ENCODE measurements at places on chromosomes 16 and 17. TPM values are rescaled to one million over a fixed set of nuclear protein-coding genes. Genes with fewer than 3 reads are reported as not detected.

GRCh38 chr16:29804455-29805231 lies 1.7 kb upstream of the MAZ start:
- peak; percentile 43 for DNase-seq

DNA sequence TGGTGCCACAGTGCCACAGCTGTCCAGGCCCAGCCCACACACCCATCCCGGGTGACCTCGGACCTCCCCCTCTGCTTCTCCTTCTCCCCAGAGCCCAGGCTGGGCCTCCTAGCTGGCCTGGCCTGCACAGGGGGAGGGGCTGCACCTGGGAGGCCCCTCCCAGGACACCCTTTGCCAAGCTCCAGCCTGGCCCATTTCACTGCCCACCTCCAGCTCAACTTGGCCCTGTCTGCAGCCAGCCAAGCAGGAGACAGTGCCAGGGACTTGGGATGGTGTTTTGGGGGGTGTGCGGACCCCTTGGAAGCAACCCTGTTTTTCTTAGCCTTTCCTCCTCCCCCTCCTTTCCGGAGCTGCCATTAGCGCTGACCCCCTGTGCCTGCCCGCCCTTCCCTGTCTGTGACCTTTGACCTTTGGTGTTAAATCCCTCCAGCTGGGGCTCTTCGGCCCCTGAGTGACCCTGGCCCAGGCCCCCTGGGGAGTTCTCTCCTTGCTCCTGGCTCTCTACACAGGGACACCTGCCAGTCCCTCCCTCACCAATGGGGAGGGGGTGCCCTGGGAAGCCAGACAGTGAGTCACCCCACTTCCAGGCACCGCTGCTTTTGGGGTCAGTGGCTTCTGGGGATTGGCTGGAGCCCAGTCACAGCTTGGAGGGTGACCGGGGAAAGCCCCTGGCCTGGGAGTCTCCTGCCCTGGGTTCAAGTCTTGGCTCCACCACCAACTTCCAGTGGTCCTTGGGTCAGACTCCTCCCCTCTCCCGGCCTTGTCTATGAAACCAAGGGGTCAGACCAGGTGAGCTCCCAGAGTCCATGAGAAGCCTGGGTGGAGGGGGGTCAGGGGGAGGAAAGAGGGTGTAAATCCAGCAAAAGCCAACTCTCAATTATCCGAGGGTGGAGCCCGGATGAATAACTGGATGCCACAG lies 1.9 kb downstream of the GLIS2 start:
- DNase-seq, result peak; percentile 84

DNA sequence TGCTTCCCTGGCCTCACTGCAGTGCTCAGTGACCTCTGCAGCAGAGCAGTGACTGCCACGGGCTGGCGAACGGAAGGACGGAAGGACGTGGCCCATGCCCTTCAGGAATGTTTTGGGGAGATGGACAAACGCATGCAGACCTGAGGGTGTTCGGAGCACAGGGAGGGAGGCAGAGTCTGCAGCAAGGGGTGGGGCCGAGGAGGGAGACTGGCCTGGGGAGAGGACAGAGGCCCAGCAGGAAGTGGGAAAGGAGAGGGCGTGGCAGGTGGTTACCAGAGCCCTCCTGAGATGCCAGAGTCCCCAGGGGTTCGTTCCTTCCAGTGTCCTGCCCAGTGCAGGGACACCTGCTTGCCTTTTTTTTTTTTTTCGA lies 21.9 kb downstream of the ADORA2B start:
- DNase-seq, result peak; percentile 53

DNA sequence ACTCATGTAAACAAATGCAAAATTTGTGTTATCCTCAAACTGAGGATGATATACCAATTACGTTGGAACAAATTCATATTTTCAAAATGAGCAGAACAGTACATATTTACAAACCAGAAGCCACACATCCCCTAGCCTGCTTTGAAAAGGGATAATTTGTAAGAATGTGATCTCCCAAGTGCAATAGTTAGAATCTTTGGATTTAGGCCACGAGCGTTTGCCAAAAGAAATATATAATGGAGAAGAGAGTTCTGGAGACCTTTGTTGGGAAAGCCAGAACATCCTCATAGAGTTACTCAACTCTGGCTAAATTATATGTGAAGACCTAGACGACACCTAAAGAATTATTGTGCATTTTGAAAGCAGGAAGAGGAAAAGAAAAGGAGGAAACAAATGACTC lies 449.3 kb downstream of the KCNJ2 start:
- no peak for DNase-seq

RAB11FIP4 gene
- 10.2 TPM for total RNA-seq

SPPL2C gene
- not detected for total RNA-seq

GRCh38 chr17:36947922-36948716 lies 635 bp upstream of the AATF start:
- no peak for DNase-seq

Data from neural progenitor cell (in vitro differentiated cells).